ENCODE measurements at places on chromosomes 3 and 15. TPM values are rescaled to one million over a fixed set of nuclear protein-coding genes. Genes with fewer than 3 reads are reported as not detected.

DNA sequence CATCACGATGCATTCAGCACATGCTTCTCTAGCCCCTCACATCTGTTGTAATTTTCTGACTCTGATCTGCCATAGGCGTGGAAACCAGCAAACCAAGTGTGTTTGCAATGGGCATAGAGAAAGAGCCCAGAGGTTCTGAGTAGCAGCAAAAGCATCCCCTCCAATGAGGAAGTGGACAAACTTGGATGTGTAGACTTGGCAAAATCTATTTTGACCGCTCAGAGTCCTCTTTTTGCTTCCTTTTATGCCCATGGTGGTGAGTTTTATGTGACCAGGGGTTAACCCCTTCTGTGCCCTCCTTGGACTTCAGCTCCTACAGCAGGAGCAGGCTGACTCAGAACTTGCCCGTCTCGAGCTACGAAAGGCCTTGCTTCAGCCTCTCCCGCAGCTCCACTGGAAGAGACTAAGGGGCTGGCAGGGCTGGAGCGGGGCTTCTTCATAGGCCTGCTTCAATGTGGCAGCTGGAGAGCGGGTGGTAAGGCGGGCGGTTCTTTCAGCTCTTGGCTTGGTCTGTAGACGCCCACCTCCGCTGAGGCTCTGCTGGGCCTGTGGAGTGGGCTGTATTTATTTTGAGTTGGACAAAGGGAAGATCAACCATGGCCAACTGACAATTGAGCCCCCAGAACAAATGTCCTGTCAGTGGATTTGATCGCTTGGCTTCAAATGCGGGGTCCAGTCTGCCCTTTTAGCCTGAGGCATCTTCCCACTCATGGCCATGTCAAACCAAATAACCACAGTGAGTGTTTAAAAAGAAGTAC, 6.5 kb upstream of the ETV5 start:
- no peak for DNase-seq

Gene REC114
- not detected for polyA plus RNA-seq

Gene PP2D1
- polyA plus RNA-seq = not detected

DNA sequence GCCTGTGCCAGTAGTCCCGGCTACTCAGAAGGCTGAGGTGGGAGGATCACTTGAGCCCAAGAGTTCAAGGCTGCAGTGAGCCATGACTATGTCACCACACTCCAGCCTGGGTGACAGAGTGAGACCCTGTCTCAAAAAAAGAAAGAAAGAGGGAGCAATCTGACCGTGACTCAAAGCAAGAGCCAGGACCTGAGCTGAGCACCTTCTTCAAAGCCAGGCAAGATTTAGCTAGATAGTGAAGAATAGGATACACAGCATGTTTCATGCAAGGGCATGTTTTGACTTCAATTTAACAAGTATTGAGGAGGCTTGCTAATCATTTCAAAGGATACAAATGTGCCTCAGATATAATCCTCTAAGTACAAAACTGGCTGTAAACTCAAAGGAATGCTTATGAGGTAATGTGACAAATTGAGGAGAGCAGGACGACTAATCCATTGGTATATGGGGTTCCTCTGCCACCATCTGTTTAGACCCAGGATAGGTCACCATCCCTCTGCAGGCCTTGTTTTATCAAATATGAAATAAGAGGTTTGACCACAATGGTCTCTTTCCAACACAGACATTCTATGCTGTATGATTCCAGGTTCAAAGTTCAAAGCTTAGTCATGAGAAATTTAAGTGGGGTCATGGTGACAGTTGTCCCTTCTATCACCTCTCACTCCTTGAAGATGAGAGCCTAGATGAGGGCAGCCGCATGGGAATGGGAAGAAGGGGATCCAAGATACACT, 33.2 kb downstream of the RAB27A start:
- no peak for DNase-seq

Gene NUDT16
- polyA plus RNA-seq = 68.2 TPM

Gene GOLGA8S
- polyA plus RNA-seq = 0.01 TPM
